ENCODE measurements at places on chromosomes 3 and 15.
A peak's percentile ranks its signal among the peaks of the same experiment; 100 is the strongest.

DNA sequence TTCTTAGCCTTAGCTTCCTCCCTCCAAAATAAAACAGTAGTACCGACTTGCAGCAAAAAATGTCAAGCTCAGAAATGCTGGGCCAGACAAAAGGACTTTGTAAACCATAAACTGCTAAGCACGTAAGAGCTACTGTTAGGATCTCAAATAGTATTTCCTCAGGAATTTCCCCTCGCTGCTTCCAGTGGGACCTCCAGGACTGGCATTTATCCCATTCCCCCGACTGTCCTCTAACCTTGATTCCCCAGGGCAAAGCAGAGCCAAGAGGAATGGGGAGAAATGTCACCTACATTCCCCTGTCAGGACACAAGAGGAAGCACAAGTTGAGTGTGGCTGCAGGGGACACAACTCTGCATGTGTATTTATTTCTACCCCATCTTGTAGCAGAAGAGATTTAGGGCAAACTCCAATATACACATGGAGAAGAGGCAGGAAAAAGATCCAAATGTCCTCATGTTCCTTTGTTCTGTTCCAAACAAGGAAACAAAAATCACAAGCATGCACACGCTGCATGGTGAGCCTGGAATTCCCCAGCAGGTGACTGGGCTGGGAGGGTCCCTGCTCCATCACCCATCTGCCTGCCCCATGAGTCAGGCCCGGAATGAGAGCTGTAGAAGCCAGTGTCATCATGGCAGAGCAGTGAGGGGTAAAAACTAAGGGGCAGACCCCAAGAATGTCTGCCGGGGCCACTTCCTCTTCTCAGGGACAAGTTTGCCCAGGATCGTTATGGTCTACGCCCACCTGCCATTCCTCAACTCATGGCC is 4.2 kb downstream of the STOML1 start:
- DNase-seq, result no peak

GRCh38 chr3:169508426-169508825 is 155.1 kb downstream of the MECOM start:
- DNase-seq, result no peak

- DNase-seq, result no peak
Observed at GRCh38 chr3:10140996-10141546, 507 bp upstream of the VHL start.

GRCh38 chr3:113249111-113249510 is 37.8 kb downstream of the BOC start:
- DNase-seq, result peak; percentile 62

DNA sequence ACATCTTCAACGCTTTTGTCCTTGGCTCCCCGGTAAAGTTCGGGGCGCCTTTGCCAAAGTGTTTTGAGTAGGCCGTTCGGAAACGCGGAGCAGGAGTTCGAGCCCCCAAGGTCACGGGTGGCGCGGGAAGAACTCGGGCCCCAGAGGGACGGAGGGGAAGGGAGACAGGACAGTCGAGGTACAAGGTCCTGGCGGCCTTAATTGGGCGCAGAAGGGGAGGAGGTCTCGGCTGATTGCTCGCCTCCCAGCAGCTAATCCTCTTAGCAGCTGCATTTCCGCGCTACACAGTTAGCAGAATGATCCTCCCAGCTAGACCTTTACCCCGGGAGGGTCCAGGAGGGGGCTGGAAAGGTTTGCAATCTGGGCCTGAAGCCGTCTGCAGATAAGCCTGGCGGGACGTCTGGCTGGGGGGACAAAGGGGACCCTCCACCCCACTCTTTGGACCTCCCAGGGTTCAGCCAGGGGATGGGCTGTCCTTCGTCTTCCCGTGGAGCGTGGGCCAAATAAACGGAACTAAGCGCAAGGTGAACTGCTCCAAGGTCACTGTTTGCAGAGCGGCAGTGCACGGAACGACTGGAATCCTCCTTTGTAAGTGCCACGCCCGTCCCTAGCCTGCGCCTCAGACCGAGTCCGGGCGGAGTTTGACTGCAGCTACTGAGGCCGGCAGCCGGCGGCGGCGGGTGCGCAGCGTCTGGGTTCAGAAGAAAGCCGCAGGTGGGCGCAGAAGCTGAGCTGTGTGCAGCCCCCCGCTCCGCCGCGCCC is 7.2 kb downstream of the EOMES start:
- no peak for DNase-seq

- no peak for DNase-seq
Observed at GRCh38 chr3:110750201-110750600, 321.4 kb upstream of the NECTIN3 start.

DNA sequence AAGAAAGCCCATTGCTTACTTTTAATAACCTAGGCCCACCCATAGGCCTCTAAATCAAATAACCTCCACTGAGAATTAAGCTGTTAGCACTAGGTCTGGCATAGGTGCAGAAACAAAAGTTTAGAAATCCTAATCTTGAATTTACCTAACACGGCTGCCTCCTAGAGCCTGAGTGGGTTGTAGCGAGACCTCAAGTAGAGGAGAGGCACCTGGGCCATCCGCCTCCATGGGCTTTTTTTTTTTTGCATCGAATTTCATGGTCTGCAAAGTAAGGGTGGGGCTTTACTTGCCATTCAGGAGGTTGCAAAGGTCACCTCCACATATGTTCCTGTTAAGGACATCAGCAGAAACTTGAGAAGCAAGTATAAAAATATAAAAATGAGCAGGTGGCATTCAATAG is 6.6 kb upstream of the TPM1 start:
- DNase-seq, result no peak

- DNase-seq, result no peak
Observed at GRCh38 chr15:38257676-38258075, 5.0 kb downstream of the SPRED1 start.

DNA sequence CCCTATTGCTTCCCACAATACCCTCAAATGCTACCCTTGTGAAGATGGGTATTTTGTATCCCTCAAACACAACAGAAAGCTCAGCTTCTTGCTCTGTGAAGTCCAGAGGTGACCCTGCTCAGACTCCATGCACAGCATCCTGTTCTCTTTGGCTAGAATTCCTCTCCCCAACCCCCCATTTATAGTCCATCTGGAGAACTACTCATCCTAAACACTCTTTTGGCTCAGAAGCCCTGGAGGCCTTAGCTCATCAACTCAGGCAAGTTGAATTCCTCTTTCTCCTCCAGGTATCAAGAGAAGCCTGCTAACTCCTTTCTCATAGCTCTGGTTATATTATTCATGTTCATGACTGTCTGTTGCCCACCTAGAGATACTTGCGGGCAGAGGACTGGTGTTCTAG is 18.3 kb upstream of the GASK1A start:
- peak; percentile 72 for DNase-seq

- DNase-seq, result no peak
Observed at GRCh38 chr15:75058127-75058905, 34.9 kb downstream of the PPCDC start.

DNA sequence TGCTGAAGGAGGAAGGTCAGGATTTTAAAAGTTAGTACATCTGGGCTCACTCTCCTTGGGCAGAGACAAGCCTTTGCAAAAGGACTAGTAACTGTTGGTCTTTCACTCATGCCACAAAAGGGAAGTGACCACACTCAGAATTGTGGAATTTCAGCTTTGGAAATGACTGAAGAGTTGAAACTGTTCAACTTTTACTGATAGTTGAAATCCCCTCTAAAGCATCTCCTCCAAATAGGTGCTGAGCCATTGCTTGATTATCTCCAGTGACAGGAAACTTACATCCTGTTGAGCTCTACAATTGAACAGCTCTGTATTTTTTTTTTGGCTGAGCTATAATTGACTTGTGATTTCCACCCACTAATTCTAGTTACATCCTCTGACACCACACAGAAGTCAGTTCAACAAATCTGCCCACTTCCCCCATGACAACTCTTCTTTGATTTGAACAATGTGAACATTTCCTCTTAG is 254.8 kb upstream of the TPRG1 start:
- no peak for DNase-seq

DNA sequence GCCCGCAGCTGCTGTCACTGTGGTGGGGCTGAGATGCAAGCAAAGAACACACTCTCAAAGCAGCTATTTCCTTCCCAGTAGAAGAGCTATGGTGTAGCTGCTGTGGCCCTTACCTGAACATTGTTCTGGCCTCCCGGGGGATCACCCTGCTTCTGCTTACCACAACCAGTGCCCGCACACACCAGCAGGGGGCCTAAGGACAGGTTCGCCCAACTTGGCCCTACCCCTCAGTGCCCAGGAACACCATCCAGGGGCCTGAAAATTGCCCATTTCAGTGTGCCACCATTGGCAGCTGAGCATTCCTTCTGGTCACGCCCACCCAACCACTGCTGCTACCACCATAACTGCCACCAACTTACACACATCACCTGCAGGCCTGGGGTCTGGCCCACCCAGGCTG is 113.0 kb downstream of the TP63 start:
- no peak for DNase-seq

DNA sequence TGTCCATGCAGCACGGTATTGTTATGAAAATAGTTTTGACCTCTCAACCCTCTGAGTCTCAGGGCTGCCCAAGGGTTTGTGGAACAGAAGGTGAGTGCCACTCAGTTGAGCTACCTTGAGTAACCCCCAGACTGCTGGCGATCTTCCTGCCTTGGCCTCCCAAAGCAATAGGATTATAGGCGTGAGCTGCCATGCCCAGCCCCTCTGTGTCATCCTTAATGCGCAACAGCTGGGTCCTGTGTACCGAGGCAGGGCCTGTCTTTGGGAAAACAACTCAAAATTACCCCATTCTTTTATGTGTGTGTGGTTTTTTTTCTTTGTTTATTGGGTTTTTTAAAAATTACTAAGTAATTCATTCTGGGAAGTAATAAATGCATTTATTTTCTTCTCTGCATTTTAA is 78.3 kb upstream of the TPM1 start:
- DNase-seq, result no peak

- DNase-seq, result no peak
Observed at GRCh38 chr15:76380249-76380648, 43.7 kb downstream of the ISL2 start.

DNA sequence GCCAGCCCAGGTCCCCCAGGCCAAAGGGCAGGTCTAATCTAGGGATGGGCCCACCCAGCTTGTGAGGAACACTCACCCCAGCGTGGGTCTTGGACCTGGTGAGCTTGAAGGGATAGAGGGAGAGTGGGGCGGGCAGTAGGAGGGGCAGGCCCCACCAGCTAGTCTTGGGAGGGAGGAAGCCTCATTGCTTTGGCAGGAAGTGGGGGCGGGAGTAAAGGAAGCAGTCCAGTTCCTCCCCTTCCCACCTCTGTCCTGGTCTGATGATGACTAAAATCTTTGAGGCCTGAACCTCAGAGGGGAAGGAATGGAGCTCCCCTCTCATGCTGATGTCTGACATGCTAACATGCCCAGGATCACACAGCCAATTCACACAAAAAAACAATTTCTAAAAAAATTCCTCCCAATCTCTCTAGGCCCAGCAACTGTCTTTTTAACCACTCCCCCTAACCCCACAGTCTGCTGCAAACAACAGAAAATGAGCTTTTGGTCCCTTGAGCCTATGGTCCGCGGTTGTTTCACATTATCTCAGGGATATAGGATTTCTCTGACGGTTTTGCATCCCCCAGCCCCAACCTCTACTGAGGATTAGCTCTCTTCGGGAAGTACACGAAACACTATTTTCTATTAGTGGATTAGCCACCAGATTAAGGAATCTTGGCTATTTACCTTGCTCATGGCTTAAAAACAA is 30.7 kb upstream of the DUSP7 start:
- DNase-seq, result no peak

DNA sequence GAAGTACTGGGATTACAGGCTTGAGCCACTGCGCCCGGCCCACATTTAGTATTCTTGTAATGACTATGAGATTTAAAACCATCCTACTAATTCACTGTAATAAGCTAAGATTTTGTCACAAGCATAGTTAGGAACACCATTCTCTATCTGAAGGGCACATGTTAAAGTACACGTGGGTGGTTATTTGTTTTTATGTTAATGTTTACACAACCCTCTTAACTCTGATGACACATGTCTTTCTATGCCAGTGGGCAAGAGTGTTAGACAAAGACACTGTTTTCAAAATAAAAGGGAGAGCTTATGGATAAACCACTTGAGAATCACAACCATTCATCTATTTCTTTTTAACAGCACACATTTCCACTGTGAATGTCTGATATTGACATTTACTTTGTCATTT is 537.6 kb upstream of the IL12A start:
- no peak for DNase-seq

DNA sequence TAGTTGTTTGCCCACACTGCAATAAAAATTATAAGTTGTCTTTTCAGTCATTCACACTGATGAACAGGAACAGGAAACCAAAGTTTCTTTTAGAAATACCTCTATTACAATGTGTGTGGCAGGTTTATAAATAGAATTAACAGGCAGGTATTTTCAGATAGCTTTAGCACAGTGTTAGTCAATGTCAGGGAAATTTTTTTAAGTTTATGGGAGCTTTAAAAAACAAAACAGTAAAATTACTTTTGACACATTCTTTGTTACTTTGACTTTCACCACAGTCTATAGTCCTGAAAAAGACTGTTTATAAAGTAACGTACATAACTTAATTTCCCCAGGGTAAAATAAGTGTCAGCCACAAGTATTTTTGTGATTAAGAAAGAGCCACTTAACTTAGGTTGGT is 38.1 kb downstream of the SERPINI1 start:
- no peak for DNase-seq

DNA sequence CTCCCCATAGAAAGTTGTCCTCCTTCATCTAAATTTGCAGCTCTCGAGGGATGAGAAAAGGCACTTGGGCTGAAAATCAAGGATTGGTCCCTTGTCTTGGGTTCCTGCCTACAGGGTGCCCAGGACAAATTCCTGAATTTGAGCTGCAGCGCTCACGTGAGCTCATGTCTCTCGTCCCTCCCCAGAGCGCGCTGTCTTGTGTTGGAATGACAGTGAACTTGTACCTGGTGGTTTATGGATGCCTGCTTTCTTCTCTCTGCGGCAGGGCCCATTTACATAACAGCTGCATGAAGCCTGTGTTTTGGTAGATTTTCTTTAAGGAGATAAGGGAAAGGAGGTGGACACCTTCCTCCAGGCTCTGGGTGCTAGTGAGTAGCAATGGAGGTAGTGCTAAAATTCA is 4.3 kb downstream of the RYR3 start:
- DNase-seq, result no peak

GRCh38 chr15:58977887-58978286 is 9.6 kb upstream of the RNF111 start:
- DNase-seq, result no peak

All from G401 (cell line).